ENCODE measurements at places on chromosomes 5 and 9.

GRCh38 chr5:2519153-2519552 lies 232.3 kb downstream of the IRX2 start:
- no peak for DNase-seq

DNA sequence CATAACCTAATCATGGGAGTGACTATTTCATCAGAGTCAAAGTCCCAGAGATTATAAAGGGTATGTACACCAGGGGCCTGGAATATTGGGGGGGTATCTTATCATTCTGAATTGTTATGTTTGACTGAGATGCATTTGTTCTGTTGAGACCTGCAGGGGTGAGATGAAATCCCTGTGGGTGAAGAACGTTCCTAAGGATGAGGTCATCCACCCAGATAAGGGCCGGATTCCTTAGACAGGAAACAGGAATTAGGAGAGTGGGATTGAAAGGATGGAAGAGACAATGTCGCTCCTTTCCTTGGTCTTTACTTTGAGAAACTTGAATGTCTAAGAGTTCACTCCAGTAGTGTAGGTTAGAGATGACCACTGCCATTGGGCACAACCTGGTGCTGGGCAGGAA lies 54.7 kb downstream of the GAS1 start:
- no peak for DNase-seq

DNA sequence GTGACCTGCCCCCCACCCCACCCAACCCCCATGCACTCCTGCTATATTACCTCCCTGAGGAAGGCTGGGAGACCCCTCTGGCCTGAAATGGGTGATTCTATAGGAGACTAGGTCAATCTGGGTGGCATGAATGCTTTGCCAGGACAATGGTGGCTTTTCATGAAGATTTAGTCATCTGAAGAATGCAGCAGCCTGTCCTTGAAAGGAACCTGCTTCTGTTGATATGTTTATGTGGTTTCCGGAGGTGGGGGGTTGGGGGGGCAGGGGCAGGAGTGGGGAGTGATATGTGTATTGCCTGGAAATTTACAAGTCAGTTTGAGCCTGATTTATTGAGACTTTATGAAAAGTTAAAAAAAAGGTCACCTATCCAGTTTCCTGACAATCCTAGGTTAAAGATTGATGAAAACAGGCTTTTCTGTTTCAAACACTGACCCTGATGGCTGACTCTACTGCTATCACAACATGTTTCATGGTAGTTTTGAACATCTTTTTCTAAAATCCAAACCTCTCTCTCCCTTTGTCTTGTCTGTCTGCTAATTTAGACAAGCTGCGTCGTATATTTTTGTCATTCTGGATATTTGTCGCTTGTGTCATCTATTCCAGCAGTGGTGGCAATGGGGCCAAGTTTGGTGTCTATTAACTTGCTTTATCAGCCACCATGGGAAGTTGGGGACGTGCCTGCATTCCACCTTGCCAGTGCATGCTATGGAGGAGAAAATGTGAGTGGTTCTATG lies 153.7 kb upstream of the EGFLAM start:
- DNase-seq, result no peak

GRCh38 chr5:178547753-178548415 lies 42.3 kb downstream of the COL23A1 start:
- DNase-seq, result no peak

- no peak for DNase-seq
Measured at GRCh38 chr5:40630126-40630525, 49.6 kb upstream of the PTGER4 start.

DNA sequence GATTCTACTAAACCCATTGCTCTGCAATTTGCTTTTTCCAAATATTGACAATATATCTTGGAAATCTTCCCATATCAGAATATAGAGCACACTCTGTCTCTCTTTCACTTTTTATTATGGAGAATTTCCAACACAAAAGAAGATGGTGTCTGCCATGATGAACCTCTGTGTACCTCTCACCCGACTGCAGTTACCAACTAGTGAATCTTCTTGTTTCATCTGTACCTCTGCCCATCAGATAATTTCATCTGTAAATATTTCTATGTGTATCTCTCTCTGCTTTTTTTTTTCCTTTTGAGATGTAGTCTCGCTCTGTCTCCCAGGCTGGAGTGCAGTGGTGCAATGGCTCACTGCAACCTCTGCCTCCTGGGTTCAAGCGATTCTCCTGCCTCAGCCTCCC lies 62.8 kb downstream of the NTNG2 start:
- no peak for DNase-seq
